LHCN-M2 (cell line): ENCODE measurements at places on chromosomes 5 and 9.
A peak's percentile ranks its signal among the peaks of the same experiment; 100 is the strongest.

DNA sequence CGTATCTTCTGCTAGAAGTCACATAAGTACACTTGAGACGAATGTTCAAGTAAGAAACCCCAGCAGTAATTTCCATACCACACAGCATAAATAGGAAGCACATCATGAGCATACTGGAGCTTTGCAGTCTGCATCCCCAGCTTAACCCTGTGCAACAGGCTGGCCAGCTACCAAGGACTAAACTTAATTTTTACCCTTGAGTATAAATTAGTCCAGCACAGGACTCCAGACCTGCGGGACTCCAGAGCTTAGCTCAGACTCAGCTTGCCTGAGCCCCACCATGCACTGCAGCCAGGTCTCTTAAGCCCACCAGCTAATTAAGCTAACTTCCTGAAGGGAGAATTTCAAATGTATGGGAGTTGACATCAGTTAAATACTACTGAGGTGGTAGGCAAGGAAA is 491.0 kb downstream of the ARHGEF28 start:
- no peak for DNase-seq

DNA sequence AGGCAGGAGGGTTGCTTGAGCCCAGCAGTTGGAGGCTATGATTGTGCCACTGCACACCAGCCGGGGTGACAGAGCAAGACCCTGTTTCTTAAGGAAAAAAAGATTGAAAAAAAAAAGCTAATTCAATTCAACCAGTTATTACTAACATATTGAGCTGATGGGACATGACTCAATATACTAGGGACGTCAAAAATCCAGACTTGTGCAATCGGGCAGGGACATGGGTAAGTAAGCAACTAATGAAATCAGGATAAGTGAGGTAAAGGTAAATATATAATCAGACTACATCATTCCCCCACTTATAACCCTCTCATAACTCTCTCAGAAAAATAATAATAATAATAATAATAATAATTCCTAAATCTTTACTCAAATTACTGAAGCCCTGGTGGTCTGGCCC is 975 bp upstream of the HAVCR1 start:
- no peak for DNase-seq

DNA sequence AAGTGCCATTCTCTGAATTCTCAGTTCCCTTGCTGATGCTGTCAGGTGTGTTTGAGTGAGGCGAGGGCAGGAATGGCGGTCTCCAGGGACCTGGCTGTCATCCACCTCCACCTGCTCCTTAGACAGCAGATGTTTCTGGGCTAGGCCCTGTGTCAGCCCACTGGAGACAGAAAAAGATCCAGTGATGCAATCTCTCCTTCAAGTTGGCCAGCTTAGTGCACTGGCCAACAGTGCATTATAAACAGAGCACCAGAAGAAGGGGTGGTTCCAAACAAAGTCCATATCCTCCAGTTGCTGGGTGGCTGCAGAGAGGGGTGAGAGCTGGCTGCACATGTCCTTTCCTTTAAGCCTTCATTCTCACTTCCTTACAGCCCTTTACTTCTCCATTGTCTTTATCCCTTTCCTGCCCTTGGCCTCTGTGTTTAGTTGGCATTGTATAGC is 26.5 kb downstream of the NANS start:
- no peak for DNase-seq

- DNase-seq = peak; percentile 33
These were observed 35.5 kb downstream of the RAPGEF1 start for GRCh38 chr9:131704141-131704983.

GRCh38 chr5:178223196-178223773 is 9.3 kb downstream of the PHYKPL start:
- no peak for DNase-seq

- no peak for DNase-seq
These were observed 2.0 kb downstream of the ABL1 start for GRCh38 chr9:130837002-130837511.

- DNase-seq = no peak
These were observed 30.5 kb downstream of the NTRK2 start for GRCh38 chr9:84699984-84700383.

DNA sequence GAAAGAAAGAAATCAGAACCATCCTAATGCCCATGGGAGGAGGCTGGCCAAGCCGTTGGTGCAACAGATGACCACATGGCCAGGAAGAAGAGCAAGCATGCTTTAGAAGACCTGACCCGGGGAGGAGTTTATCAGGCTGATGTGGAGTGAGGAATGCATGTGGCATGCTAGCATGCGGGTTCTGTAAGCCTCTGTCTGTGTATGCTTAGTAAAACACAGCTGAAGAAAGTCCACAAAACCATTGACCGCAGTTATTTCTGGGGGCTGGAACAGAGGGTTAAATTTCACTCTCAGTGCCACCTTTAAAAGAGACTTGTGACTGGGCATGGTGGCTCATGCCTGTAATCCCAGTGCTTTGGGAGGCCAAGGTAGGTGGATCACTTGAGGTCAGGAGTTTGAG is 19.1 kb downstream of the GFI1B start:
- peak; percentile 94 for DNase-seq
